Suppressor macrophage treated with lipopolysaccharide for 1 hour (primary cell): ENCODE measurements at places on chromosomes 16 and 17.

GRCh38 chr16:54422569-54422978 lies 136.0 kb upstream of the IRX3 start:
- no peak for DNase-seq

GRCh38 chr16:75237398-75238131 lies 13.9 kb downstream of the BCAR1 start:
- no peak for DNase-seq

DNA sequence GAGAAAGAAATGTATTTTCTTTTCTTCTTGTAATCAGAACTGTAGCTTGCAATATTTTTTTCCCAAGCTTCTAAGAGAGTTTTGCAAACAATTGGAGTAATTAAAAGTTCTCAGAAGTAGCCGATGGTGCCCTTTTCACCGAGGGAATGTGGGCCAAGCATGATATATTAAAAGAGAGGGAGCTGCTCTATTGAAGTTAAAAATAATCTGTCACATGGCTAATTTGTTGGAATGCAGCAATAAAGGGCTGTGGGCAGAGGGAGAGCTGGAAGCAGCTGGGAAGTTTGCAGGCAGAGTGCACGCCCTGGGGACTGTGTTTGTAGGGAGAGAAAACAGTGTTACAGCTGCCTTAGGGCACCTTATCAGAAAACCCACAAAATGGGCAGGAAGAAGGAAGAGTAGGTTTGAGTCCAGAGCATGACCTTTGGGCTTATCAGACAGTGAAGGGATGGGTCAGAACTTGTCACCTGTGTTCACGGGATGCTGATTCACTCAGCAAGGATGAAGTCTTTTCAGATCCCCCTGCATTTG lies 18.5 kb upstream of the TERF2 start:
- no peak for DNase-seq

DNA sequence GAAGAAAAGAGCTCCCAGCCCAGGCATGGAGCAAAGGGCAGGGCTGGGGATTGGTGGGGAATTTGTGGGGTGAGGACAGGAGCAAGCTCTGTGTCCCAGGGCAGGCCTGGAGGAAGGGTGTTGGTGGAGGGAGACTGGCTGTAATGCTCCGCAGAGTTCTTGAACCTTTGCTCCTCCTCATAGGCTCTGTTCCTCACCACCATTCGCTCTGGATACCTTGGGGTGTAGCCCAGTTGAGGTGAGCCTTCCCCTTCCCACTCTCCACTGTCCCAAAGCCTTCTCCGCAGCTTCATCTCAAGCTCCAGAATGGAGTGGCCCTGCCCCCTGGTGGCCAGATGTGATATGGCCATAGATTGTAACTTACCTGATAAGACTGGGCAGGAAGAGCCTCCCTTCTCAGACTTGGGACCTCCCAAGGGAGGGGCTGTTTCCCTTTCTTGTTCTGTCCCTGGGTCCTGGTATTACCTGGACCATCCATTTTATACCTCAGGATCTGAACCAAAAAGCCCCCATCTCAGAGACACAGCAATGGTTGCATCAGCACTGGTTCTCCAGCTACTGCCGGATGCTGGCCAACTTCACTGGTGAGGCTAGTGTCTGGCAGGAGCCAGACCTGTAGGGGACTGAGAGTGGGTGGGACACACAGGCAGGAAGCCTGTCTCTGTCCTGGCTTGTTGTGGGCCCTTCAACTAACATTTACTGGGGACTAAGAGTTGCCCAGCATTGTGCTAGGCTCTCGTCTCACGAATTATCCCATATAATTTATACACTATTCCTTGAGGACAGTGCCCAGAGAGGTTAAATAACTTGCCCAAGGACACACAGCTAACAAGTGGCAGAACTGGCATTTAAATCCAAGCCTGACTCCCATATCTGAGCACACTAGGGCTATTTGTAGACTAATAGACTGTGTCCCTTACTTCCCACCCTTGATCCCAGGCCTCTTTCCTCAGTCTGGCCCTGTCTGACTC lies 19.1 kb upstream of the STAC2 start:
- peak; percentile 82 for DNase-seq

DNA sequence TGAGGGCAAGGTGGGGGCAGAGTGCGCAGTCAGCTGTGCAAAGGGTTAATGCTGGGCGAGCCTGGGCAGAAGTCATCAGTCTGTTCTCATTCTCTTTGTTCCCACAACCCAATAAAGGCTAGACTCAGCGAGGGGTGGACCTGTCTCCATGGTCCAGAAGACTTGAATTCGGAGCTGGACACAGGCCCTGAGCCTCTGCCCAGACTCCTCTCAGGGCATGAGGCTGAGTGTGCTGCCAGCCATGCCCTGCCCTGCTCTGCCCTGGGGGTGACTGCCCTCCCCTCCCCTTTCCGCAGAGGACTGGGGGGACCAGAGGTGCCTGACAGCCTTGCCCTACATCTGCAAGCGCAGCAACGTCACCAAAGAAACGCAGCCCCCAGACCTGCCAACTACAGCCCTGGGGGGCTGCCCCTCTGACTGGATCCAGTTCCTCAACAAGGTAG lies 54.5 kb downstream of the MRC2 start:
- no peak for DNase-seq

GRCh38 chr17:5238333-5238732 lies 3.7 kb upstream of the SCIMP start:
- DNase-seq = no peak

DNA sequence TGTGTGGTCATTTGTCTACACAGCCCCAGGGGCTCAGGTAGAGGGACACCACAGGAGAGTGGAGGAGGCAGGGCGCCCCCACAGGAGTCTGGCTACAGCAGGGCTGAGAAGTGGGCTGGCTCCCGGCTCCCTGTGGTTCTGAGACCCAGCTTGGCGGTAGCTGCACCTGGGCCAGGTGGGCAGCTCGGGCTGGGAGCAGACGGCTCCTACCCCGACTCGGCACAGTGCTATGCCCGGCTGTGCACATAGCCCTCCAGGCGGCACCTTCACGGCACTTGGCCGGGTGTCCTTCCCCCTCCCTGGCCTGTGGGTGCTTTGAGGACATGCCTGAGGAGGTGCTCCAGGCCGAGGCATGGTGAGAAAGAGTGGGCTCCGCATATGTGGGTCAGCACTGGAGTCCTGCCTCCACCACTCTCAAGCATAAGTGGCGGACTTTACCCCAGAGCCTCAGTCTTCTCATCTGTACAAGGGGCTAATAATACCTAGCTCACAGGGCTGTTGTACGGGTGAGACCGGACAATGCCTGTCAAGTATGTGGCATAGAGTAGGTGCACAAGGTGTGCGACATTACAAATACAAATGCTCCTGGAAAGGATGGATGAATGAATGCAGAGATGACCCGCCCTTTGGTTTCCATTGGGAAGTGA lies 50.1 kb upstream of the JPH3 start:
- DNase-seq = no peak

DNA sequence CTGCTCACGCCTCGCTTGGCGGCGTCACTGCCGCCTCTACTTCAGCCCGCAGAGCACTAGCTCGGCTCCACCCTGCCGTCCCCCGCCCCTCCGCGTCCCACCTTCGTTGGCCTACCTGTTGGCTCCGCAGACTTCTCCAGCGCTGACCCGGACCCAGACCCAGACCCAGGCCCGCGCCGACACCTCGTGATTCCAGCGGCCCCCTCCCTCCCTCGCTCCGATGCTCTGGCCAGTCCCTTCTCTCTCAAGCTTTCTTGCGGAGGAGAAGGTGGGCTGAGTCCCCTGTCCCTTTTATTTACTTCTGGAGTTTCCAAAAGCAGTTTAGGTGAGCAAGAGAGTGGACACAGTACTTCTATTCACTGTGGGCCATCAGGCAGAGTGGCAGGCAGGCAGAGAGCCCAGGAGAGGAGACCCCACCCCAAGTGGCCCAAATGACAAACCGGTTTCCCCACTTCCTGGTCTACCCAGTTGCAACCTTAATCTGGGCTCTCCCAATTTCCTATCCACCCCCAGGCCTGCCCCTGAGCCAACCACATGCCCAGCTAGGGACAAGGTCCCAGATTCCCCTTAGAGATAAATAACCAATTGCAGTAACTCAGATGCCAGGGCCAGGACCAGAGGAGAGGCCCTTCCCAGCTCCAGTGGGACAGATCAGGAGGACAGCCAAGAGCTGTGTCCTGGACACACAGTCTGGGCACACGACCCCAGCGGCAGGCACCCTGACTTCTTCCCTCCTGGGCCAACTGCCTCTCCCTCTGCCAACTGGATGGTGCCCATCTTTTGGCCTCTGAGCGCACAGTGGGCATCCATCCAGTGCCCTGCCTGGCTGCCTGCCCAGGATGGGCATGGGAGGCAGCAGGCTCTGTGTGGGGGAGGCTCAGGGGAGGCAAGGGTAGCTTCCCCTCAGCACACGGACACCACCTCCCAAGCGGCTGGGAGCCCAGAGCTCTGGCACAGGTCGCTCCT lies 1.2 kb upstream of the SRCIN1 start:
- no peak for DNase-seq

DNA sequence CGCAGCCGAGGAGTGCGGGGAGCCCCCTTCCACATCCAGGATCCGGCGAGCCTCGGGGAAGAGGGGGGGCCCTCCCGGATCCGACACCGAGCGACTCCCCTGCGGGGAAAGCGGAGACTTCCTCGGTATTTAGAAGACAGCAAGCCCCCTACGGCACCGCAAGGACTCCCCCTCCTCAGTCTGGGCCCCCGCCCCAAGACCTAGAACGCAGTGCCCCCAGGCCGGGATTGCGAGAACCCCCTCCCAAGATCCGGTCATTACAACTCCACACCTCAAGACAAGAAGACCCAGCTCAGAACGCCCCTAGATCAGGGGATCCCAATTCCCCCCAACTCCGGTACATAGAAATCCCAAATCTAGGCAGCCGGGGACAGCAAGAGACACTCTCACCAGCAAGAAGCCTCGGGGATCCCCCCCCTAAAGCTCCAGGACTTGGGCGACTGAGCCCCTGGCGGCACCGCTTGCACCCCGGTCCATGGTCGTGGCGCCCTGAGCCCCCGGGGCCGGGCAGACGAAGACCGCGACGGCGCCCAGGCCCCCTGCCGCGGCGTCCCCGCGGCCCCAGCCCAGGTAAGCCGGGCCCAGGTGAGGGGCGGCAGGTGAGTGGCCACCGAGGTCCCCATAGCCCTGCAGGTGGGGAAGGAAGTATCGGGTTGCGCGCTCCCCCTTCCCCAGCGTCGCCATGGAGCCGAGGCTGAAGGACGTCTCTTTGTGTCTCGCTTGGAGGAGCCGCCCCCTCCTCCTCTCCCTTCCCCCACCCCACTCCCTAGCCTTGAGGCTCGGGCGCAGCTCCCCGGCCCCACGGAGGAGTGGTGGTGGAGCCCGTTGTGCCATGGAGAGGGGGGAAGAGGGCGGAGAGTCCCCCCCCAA lies 641 bp downstream of the SBK1 start:
- no peak for DNase-seq

GRCh38 chr17:17750881-17751280 lies 69.6 kb downstream of the RAI1 start:
- peak; percentile 67 for DNase-seq

DNA sequence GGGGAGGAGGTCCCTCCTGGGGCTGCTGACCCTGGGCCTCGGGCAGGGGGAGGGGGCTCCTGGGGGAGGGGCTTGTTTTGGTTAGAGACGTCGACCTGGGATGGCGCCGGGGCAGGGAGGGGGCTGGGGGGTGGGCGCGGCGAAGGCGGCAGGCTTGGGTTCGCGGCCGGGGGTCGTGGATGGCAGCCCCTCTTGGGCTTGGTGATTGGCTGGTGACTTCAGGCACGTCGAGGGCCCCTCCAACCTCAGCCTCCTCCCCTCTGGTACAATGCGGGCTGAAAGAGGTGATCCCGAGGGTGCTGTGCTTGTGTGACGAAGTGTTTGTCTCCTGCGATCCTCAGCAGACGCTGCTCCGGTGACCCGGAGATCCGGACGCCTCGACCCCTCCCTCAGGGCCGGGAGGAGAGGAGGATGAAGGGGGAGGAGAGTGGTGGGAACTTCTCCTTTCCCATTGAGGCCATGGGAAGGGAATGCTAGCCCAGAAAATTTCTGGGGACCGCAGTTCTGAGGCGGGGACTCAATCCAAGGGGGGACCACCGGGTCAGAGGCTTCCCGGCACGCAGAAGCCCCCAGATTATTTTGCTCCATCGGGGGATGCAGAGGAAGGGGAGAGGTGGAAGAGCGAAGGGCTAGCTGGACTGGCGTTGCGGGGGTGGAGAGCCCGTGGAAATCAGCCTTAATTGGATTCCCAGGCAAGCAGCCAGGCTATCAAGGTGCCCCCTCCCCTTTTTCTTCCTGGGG lies 43.9 kb downstream of the RAI1 start:
- DNase-seq = no peak

DNA sequence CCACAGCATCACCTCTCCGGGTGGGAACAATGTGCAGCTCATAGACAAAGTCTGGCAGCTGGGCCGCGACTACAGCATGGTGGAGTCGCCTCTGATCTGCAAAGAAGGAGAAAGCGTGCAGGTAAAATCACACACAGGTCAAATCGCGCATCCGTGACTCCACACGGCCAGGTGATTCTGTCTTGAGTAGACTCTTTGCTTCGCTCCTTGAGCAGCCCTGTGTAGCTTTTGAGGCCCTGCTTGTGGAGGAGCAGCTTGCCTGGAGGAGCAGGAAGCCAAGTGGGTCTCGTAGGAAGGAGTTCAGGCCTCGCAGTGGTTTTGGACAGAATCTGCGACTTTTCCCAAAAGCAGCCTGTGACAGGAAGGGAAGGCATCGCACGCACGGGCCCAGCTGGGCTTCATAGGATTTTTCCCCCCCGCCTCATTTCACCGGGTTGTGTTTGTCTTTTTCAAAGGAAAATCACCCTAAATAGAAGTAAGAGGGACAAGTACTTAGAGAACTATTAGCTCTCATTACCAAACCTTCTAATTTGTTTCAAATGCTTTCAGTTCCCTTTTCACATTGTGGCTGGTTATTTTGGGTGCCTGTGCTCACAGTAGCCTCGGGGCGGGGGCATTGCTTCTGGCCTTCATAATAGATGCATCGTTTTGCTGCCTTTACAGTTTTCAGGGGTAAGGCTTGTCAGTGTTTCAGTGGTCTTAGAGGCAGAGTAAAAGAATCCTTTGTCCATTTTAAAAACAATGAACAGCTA lies 71.5 kb downstream of the SEC14L1 start:
- DNase-seq = peak; percentile 71

- DNase-seq = no peak
These were observed 101.0 kb downstream of the ABCC6 start for GRCh38 chr16:16122264-16122663.

DNA sequence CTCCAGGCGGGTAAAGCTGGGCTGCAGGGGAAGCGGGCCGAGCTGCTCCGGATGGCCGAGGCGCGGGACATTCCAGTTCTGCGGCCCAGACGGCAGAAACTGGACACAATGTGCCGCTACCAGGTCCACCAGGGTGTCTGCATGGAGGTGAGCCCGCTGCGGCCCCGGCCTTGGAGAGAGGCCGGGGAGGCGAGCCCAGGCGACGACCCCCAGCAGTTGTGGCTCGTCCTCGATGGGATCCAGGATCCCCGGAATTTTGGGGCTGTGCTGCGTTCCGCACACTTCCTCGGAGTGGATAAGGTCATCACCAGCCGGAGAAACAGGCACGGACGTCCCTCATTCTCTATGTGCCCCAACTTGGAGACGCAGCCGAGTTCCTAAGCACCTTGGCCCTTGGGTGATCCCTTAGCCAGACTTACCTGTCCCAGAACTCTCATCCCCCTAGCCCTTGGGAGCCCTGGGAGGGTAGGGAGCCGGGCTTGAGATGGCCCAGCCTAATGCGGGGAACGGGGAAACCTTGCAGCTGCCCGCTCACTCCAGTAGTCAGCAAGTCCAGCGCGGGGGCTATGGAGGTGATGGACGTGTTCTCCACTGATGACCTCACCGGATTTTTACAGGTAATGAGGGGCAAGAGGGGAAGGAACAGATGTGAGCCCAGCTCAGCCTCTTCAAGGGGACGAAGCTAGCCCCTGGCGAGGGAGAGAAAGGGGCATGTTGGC lies 806 bp downstream of the MRM1 start:
- DNase-seq = peak; percentile 20
